ENCODE measurements at places on chromosomes 12 and 14.

DNA sequence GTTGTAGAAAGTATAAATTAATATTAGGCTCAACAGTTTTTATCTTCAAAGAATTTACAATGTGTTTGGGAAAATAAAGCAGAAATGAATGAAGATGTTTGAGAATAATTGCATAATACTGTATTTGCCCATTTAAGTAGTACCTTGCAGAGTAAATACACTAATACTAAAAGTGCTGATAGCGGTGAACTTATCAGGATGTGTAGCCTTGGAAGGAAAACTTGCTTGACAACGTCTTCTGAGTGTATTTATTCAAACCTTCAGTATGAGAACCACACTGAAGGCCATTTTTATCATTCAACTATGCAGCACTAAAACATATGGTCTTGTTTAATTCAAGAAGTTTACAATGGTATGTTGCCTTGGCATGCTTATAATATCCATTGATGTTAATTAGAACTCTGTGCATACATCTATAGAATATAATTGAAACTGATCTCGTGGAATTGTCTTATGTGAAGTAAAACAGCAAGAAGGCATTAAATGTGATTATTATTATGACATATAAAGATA, 41.3 kb downstream of the MSRB3 start:
- DNase-seq: no peak

DNA sequence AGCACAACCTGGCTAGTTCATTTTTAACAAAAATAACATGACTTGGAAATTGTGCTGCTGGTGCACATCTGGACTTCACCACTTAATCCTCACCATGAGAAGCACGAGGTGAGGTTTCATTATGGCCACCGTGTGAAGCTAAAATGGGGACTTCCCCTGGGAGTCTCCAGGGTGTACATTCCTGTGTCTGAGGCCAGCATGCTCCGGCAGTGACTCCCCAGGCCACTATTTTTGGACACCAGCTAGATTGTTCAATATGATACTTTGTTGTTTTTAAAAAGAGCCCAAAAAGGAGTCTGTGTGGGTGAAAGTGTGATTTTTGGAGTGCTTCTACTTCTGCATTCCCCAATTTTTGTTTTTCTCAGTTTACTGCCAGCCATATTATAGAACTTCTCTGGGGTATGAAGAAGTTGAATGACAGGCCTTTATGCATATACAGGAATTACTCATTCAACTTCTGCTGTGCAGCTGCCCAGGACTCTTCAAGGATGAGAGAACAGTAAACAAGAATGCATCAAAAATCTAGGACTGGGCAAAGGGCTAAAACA, 16.9 kb upstream of the AICDA start:
- no peak for DNase-seq

DNA sequence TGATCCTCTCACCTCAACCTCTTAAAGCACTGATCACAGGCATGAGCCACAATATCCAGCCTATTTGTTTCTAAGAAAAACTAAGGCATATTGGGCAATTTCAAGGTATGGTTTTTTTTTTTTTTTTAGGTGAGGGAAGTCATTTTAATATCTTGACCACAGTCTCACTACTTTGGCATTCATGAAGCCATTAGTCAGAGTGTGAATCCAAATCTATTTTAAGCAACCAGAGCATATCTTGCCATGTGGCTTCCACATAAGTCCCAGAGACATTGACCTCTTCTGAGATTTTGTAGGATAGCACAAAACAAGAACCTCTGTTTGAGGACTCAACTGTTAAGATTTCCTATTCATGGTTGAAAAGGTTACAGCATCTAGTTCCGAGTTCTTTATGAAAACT, 130.3 kb upstream of the RBM19 start:
- no peak for DNase-seq

DNA sequence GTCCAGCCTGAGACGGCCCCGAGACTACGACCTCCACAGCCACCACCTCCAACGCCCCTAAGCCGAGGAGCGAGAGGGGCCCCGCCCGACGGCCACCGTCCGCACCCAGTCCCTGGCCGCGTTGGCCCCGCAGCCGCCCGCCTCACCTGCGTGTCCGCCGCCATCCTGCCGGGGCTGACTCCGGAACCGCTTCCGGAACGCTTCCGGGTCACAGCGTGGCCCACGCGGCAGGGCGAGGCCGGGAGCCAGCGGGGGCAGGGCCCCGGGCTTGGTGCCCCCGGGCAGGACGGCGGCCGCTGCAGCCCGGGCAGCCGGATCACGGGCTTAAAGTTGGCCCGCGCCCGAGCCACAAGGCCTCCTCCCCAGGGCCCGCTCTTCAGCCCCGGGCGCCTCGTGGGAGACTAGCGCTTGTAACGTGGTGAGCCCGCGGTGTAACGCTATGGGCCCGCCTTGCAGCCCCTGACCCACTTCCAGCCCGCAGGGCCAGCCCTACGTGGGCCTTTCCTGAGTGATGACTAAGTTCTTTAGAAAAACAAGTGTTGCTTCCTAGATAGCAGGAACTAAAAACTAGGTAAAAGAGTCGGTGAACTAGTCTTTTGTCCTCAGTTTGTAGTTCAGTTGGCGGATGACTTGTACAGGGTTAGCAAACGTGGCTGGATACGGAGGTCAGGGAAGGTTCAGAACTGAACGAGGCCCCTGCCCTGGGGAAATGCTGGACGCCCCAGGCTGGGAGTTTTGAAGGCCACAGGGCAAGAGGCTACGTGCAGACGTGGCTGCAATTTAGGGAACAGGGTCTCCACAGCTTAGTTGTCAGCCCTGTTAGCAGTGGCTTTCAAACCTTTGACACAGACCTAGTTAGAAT, at the start of gene GCN1:
GCN1 (minus strand) TSS at position 182 of the 862 bp plus-strand sequence; CDS start at position 164, 18 bp downstream.
- no peak for DNase-seq

DNA sequence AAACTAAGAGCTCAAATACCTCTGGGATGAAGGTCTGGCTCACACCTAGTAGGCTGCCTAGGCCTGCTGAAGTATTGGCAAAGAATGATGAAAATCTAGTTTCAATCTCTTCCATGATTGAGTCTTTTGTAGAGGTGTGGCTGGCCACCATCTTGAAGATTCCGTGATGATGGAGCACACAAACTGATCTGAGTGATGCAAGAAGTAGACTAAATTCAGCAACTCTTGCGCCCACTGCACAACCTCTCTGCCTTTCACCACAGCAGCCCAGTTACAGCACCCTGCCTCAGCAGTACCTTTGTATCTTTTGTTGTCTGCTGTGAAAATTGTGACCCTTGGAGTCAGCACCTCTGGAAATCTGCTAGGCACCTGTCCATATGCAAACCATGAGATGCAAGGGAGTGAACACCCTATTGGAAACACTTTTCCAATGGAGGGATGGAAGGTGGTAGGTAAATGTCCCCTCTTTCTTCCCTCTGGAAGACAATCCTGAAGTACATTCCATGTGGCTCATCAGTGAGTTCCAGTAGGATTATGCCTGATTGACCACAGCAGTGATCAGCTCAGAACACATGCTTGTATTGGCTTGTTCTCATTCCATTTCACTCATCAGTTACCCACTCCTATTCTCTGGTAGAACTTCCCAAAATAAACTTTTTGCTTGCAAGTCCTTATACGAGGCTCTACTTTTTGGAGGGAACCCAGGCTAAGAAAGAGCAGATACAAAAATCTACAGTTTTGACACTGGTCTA, 58.6 kb downstream of the BTBD7 start:
- no peak for DNase-seq

DNA sequence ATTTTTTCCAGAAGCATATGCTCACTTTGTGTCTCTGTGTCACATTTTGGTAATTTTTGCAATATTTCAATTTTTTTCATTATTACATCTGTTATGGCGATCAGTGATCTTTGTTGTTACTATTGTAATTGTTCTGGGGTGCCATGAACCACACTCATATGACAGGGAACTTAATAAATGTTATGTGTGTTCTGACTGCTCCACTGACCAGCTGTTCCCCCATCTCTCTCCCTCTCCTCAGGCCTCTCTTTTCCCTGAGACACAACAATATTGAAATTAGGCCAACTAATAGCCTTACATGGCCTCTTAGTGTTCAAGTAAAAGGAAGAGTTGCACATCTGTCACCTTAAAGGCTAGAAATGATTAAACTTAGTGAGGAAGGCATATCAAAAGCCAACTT, 46.0 kb downstream of the SCN8A start:
- no peak for DNase-seq

DNA sequence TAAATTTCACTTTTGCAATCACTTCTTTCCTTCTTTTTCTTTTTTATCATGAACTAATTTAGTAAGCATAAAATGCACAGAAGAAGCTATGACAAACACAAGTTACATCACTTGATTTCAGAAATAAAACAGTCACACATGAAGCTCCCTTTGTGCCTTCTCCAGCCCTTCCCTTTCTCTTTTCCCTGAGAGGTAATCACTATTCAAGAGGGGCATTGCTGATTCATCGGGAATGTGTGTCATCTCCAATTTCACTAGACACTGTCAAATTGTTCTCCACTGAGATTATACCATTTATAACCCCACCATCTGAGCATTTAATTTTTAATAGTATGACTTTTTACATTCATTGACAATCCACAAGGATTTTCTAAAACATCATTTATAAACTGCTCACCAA, 91.6 kb upstream of the PTPRQ start:
- DNase-seq: no peak

GRCh38 chr12:2412305-2412643, 359.5 kb downstream of the CACNA1C start:
- DNase-seq: no peak

- no peak for DNase-seq
These were observed 237.2 kb downstream of the TTC8 start for GRCh38 chr14:89061696-89062095.

DNA sequence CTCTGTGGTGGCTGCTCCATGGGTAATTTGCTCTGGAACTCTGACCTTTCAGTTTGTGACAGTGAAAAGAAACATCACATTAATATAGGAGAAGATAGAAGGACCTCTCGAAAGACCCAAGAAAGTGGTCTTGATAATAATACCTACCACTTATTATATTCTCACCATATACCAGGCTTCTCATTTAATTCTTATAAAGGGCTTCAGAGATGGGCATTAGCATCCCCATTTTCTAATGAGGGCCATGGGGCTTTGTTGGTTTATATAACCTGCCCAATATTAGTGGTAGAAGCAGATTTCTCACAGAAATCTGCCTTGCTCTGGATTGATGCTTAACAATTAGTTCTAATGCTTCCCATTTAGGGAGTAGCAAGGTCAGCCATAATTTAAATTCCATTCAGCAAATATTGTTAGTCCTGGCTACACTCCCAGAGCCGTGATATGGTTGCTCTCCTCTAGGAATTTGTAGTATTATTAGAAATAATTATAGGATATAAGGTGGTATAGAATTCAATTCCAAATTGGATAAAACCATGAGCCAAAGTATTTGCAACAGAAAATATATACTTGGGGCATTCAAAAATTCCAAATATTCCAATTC, 7.4 kb upstream of the AMIGO2 start:
- no peak for DNase-seq
